ENCODE measurements at places on chromosomes 4 and X. TPM values are rescaled to one million over a fixed set of nuclear protein-coding genes. Genes with fewer than 3 reads are reported as not detected.

- no peaks in the 10 kb centered on the region for H3K27me3 ChIP-seq
- peak overlapping the region; percentile 84 for H3K27ac ChIP-seq
- no peaks in the 10 kb centered on the region for H3K36me3 ChIP-seq
- H3K4me3 ChIP-seq = no peak overlapping the region
- H3K4me1 ChIP-seq = peaks cover 15% of the 10 kb centered on the region
Observed at GRCh38 chr4:77047037-77047436, 28.8 kb downstream of the CCNI start.

DNA sequence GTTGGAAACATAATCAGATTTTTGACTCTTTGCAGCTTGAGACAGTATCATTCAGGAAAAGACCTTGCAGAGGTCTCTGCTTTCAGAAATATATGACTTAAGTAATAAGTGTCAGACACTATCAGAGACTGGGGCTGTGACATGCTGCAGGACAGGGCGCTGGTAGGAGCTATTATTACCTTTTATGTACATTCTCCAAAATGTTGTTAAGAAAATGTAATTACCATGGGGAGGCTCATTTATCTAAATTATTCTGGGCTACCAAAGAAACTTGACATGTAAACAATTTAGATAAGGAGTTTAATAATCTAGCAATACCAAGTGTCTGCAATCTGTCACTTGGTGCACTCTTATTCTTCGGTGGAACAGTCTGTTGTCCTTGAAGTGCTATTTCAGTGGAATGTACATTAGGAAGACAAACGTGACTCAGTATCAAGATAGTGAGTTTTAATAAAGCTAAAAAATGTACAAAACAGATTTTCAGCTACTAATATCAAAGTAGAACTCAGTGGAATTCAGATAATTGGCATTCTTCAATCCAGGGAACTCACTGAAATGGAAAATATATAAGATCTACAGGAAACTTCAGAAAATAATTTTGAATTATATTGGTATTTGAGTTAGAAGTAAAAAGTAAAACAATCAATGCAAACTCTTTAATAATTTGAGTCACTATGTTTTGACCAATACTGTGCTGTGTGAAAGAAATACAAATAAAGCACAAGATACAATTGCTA lies 214.5 kb downstream of the KCNIP4 start:
- no peak overlapping the region for H3K27ac ChIP-seq
- H3K4me1 ChIP-seq = no peaks in the 10 kb centered on the region
- DNase-seq = no peak
- no peak overlapping the region for H3K4me3 ChIP-seq
- H3K36me3 ChIP-seq = no peaks in the 10 kb centered on the region
- H3K27me3 ChIP-seq = no peaks in the 10 kb centered on the region

DNA sequence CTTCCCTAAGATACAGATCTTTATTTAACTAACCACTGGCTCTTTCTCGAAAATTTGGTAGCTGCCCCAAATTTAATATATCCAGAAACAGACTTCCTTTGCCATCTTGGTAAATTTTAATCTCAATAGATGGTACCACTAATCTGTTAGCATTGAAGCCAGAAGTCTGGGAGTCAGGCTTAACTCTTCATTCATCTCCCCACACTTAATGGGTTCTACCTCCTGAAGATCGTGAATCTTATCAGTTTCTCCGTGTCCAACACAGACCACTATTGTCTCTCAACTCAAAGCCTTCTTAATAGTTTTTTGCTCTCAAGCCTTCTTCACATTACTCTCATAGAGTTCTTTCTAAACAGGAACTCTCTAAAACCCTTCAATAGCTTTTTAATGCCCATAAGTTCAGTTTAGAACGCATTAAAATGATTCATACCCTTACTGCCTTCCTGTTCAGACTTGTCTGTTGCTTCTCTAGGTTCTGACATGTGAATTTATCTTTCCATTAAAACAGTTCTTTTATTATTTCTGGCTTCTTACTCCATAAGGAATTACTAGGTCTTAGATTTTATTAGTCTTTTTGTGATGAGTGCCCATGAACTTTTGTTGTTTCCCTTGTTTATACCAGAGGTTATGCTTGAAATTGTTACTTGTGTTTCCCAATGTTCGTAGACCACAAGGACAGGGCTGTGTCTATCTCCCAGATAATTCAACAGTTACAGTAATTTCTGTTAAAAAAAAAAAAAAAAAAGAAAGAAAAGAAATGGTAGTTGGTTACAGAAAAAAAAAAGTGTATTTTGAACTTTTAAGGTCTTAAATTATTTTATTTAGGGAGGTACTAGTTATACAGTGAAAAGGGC lies 54.7 kb downstream of the SMARCAD1 start:
- H3K36me3 ChIP-seq = peaks cover 53% of the 10 kb centered on the region
- H3K27me3 ChIP-seq = no peaks in the 10 kb centered on the region
- H3K4me1 ChIP-seq = peaks cover 1% of the 10 kb centered on the region
- H3K4me3 ChIP-seq = no peak overlapping the region

- no peak overlapping the region for H3K4me3 ChIP-seq
- H3K36me3 ChIP-seq = no peaks in the 10 kb centered on the region
- H3K4me1 ChIP-seq = no peaks in the 10 kb centered on the region
- DNase-seq = no peak
Observed at GRCh38 chrX:55033429-55033828, 2.7 kb upstream of the ALAS2 start.

The PPEF2 gene
- total RNA-seq = 1.8 TPM

GRCh38 chr4:184287697-184288255 lies 70.1 kb upstream of the ENPP6 start:
- peaks cover 25% of the 10 kb centered on the region for H3K4me1 ChIP-seq
- no peaks in the 10 kb centered on the region for H3K27me3 ChIP-seq
- no peak overlapping the region for H3K4me3 ChIP-seq
- no peak for DNase-seq

The SAT1 gene
- 116 TPM for total RNA-seq

DNA sequence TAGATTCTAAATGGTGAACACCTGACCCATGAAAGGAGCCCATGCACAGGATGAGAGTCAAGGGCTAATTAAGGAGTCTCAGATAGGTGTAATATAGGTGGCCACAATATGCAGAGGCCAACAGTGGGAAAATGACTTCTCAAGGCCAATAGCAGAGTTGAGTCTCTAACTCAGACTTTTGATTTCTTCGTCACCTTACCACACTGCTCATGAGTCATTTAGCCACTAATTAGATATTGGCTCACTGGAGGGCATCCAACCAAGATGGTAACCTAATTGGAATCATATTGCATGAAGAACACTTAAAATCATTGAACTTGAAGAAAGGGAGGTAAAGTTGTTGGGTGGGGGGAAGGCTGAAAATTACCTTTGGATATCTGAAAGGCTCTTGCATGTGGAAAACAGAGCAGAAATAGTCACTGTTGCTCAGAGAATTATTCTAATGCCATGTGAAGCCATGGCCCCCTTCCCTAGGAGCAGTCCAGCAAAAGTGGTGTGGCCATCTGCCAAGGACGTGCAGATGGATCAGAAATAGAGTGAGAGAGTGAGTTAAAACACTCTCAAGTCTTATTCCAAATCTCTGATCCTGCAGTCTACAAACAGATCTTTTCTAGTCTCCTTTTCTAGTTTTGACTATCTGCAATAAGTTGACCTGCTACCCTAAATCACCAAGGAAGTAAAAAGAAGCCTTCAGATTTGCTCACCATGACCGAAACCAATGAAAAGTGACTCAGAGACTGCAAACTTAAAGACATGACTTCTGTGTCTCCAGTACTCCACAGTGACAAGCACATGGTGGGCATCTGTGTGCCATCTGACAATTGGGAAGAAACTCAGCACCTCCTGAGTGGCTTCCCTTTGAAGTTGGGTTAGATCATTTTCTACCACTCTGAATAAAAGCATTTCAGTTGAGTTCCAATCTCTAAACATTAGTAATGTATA lies 93.9 kb upstream of the C1QTNF7 start:
- H3K4me3 ChIP-seq = no peak overlapping the region
- H3K27me3 ChIP-seq = peaks cover 4% of the 10 kb centered on the region
- H3K36me3 ChIP-seq = no peaks in the 10 kb centered on the region
- no peak for DNase-seq
- no peaks in the 10 kb centered on the region for H3K4me1 ChIP-seq
- no peak overlapping the region for H3K27ac ChIP-seq

The AKAP14 gene
- total RNA-seq = not detected

GRCh38 chr4:109576462-109576861 lies 16.4 kb downstream of the MCUB start:
- H3K4me1 ChIP-seq = peaks cover 69% of the 10 kb centered on the region
- H3K4me3 ChIP-seq = no peak overlapping the region

The PARM1 gene
- total RNA-seq = 0.11 TPM

The GJB1 gene
- total RNA-seq = not detected

The MAGEA1 gene
- not detected for total RNA-seq

GRCh38 chrX:119398974-119399771 lies at the start of gene SLC25A43:
Gene SLC25A43, plus strand, starts transcription at chrX:119399336. Its CDS starts 68 bp downstream, at chrX:119399404.
- H3K4me1 ChIP-seq = peaks cover 23% of the 10 kb centered on the region
- H3K4me3 ChIP-seq = peak within 1 kb of the TSS; percentile 82
- peak; percentile 4 for DNase-seq
- H3K27me3 ChIP-seq = no peaks in the 10 kb centered on the region

GRCh38 chrX:42098900-42099299 lies 175.5 kb upstream of the CASK start:
- H3K27ac ChIP-seq = no peak overlapping the region
- H3K27me3 ChIP-seq = no peaks in the 10 kb centered on the region
- H3K4me1 ChIP-seq = peaks cover 9% of the 10 kb centered on the region
- H3K4me3 ChIP-seq = no peak overlapping the region

- peaks cover 3% of the 10 kb centered on the region for H3K36me3 ChIP-seq
- DNase-seq = no peak
Observed at GRCh38 chr4:54230484-54231418, 1.7 kb downstream of the PDGFRA start.

DNA sequence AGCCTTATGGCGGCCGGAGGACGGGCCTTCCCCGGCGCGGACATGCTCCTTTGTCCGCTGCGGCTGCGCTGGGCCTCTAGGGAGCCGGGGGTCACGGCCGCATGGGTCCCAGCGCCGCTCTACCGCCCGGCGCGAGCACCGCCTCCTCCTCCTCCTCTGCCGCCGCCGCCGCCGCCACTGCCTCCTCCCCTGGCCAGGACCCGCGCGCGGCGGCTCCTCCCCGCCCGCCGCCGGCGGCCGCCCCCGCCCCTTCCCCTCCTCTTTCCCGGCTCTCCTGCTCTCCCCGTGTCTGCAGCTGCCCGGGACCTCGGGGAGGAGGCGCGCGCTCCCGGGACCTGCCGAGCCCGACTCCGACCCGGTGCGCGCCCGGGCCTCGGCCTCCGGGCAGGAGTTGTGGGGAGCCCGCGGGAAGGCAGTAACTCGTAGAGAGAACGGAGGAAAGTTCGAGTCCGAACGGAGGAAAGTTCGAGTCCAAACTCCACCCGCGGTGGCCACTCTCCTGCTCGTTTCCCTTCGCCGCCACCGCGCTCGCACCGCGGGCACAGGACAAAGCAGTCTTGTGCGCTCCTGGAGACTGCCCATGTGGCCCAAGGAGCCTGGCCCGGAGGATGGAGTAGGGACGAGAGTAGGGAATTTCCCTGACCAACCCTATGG lies at the start of gene ADGRA3:
Gene ADGRA3, minus strand, starts transcription at position 179 of the 654 bp plus-strand sequence. CDS start 282 bp downstream, outside the sequence.
- DNase-seq = peak; percentile 62
- peak within 1 kb of the TSS; percentile 68 for H3K27ac ChIP-seq
- H3K36me3 ChIP-seq = no peaks in the 10 kb centered on the region
- peaks cover 1% of the 10 kb centered on the region for H3K27me3 ChIP-seq
- peaks cover 17% of the 10 kb centered on the region for H3K4me1 ChIP-seq

- no peak overlapping the region for H3K4me3 ChIP-seq
Observed at GRCh38 chr4:25474690-25475089, 97.6 kb downstream of the ANAPC4 start.

The CXCR3 gene
- 10.4 TPM for total RNA-seq

The GCNA gene
- total RNA-seq = 12.1 TPM

GRCh38 chr4:151865312-151865711 lies 104.5 kb upstream of the GATB start:
- H3K4me1 ChIP-seq = peaks cover 14% of the 10 kb centered on the region
- DNase-seq = no peak
- no peaks in the 10 kb centered on the region for H3K27me3 ChIP-seq
- H3K4me3 ChIP-seq = no peak overlapping the region
- peaks cover 7% of the 10 kb centered on the region for H3K36me3 ChIP-seq

The NAT8L gene
- 0.05 TPM for total RNA-seq

GRCh38 chr4:41692717-41693345 lies 55.7 kb downstream of the PHOX2B start:
- no peak overlapping the region for H3K27ac ChIP-seq
- H3K4me1 ChIP-seq = peaks cover 2% of the 10 kb centered on the region
- DNase-seq = no peak
- no peak overlapping the region for H3K4me3 ChIP-seq
- no peaks in the 10 kb centered on the region for H3K36me3 ChIP-seq
- peaks cover 5% of the 10 kb centered on the region for H3K27me3 ChIP-seq

GRCh38 chrX:39258331-39258730 lies 457.1 kb downstream of the MID1IP1 start:
- no peak overlapping the region for H3K4me3 ChIP-seq
- H3K4me1 ChIP-seq = peaks cover 2% of the 10 kb centered on the region
- no peaks in the 10 kb centered on the region for H3K27me3 ChIP-seq
- H3K36me3 ChIP-seq = no peaks in the 10 kb centered on the region
- H3K27ac ChIP-seq = no peak overlapping the region

- peak overlapping the region; percentile 63 for H3K4me3 ChIP-seq
- H3K27ac ChIP-seq = no peak overlapping the region
- no peaks in the 10 kb centered on the region for H3K36me3 ChIP-seq
- H3K27me3 ChIP-seq = peaks cover 17% of the 10 kb centered on the region
- H3K4me1 ChIP-seq = peaks cover 44% of the 10 kb centered on the region
Observed at GRCh38 chrX:46575991-46576392, 2.4 kb downstream of the CHST7 start.

- no peaks in the 10 kb centered on the region for H3K27me3 ChIP-seq
- DNase-seq = no peak
- H3K4me1 ChIP-seq = peaks cover 38% of the 10 kb centered on the region
Observed at GRCh38 chrX:40644176-40644575, 3.2 kb downstream of the CXorf38 start.

- no peak for DNase-seq
- no peak overlapping the region for H3K27ac ChIP-seq
- no peaks in the 10 kb centered on the region for H3K36me3 ChIP-seq
- no peak overlapping the region for H3K4me3 ChIP-seq
- peaks cover 3% of the 10 kb centered on the region for H3K4me1 ChIP-seq
Observed at GRCh38 chr4:109419679-109420078, 13.9 kb upstream of the SEC24B start.

DNA sequence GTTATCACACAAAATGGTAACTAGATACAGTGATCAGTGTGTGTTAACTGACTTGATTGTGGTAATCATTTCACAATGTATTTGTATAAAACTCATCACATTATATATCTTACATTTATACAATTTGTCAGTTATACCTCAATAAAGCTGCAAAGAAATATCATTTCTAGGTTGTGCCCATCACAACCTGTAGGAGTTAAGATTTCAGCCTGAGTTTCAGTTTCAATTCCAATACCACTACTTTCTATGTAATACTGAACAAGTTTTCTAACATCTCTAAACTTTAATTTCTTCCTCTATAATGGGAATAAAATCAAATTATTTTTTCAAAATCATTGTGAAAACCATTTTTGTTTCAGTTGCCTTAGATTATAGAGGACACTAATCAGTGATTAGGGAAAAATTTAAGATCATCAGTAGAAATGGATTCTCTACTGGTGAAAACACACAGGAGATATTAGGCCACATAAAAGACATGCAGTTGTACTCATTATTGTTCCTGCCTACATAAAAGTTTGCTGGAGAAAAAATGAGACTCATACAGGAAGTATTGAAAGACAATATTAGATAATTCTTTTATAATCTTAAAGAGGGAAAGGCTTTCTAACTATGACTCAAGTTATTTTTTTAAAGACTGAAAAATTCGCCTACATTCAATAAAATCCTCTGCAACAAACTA lies 18.4 kb upstream of the TBC1D1 start:
- no peak overlapping the region for H3K4me3 ChIP-seq
- no peaks in the 10 kb centered on the region for H3K27me3 ChIP-seq
- DNase-seq = no peak
- peaks cover 5% of the 10 kb centered on the region for H3K36me3 ChIP-seq

The FAM9B gene
- not detected for total RNA-seq

The FRMD7 gene
- total RNA-seq = not detected
